ENCODE measurements at places on chromosomes 2 and 18.
A peak's percentile ranks its signal among the peaks of the same experiment; 100 is the strongest.

- no peak for DNase-seq
These were observed 358.7 kb downstream of the LPIN1 start for GRCh38 chr2:12105180-12105579.

DNA sequence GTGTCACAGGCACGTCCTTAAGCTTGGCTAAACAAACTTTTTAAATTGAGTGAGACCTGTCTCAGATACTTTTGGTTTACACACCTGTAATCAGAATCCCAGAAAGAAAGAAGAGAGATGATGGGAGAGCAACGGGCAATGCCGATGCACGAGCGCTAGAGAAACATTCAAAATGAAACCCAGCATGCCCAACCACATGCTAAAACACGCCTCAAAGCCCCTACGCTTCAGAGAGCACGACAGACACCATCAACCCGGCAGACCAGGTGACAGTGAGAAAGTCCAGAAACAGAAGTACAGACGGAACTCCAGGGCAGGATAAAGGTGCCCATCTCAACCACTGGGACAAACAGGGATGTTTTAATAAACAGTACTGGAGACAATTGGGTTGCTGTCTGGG lies 85.5 kb downstream of the HDAC4 start:
- DNase-seq = no peak

DNA sequence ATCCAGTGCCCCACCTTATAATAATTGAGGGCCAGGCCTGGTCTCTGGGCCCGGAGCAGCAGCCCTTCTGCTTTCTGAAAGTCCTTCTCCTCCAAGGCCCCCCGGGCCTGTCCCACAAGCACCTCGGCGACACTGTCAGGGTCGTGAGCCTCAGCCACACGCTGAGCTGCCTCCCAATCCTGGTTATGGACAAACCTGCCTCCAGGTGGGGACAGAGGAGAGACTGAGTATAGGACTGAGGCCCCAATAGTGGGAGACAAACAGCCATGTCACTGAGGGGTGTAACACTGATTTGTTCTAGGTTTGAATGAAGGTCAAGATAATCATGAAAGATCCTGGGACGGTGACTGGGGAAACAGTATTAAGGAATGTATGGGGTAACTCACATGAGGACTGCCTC lies 11.8 kb downstream of the KRTCAP3 start:
- no peak for DNase-seq

DNA sequence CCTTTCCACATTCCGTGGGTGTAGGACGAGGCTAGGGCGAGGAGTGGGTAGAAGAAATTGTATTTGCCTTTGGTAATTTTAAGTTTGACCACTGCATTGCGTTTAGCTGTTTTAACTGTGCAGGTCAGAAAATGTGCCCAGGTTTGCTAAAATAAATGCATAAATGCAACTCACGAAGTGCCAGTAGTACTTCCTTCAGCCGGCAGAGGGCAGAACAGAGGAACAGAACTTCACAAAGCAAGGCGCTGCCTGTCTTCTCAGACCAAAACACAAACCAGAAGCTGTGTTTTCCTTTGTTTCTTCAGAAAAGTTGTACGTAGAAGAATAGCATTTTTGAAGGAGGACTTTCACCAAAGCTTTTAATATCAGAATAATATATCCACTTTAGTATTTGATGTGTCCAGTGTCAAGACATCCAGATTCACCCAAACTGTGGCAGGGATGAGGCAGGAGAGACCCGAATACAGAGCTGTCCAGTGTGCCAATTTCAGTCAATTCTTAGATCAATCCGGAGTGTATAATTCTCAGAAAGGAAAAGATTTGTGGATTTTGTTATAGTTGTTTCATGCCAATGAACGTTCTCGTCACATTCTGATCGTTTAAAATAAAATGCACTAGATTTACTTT lies 348.6 kb downstream of the DLGAP1 start:
- DNase-seq = peak; percentile 43

GRCh38 chr18:78782951-78783563 lies 196.6 kb upstream of the SALL3 start:
- DNase-seq = no peak

- DNase-seq = no peak
These were observed 128.6 kb downstream of the TGIF1 start for GRCh38 chr18:3578621-3579020.

GRCh38 chr2:145431181-145431951 lies 911.4 kb upstream of the ZEB2 start:
- DNase-seq = no peak

DNA sequence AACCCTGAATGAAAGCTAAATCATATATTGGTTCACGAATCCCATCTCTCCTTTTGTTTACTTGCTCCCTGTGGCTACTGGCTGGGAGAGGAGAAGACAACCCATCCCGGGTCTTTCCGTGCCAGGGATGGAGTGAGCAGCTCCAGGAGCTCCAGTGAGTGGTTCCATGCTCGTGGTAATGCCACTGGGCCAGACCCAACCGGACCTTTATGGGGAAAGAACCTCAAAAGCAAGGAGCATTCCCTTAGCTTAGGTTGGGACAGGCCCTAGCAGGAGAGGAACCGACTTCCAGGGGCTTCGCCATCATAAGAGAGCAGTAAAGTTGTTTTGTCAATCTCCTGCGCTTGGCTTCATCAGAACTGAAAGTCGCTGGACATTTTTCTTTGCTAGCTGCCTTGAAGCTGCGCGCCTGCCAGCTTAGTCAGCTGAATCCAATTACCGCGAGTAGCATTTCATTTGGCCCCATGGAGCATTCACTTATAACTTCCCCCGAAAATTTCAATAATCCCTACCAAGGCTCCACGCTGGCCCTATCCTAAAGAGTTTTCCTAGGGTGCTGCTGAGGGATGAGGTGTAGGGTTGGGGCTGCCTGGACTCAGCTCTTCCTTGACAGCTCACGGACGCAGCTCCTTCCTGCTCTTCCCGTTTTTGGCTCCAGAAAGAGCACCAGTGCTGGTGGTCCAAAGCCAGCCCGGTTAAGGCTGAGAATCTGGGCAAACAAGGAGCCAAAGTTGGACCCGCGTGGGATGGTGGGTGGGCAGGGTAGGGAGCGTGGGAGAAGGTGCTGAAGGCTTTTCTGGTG lies 4.9 kb downstream of the HOXD3 start:
- peak; percentile 12 for DNase-seq

DNA sequence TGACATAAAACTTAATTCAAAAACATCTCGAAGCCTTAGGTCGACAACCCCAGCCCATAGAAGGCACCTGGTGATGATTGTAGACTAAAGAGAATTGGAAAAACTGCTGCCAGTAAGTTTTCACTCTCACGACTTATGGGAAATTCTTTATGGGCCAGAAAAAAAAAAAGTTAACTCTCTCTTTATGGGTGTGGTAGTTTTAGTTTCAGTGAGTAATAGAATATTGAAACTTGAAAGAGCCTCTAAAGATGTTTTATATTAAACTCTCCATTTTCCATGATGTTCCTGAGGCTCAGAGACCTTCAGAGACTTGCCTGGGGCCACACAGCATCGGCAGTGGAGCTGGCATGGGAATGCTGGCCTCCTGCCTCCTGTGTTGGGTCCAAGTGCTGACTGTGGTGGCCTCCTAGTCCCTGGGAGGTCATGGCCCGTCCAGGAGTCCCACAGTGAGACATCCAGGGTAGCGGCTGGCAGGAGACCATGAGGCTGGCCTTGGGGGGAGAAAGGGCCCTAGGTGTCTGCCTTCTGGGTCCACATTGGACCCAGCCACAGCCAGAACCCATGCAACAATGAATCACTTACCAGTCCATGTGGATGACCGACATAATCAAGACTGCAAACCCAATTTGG lies 158.9 kb downstream of the SEPTIN10 start:
- DNase-seq = no peak

- no peak for DNase-seq
These were observed 6.5 kb downstream of the SCN3A start for GRCh38 chr2:165197346-165197745.

DNA sequence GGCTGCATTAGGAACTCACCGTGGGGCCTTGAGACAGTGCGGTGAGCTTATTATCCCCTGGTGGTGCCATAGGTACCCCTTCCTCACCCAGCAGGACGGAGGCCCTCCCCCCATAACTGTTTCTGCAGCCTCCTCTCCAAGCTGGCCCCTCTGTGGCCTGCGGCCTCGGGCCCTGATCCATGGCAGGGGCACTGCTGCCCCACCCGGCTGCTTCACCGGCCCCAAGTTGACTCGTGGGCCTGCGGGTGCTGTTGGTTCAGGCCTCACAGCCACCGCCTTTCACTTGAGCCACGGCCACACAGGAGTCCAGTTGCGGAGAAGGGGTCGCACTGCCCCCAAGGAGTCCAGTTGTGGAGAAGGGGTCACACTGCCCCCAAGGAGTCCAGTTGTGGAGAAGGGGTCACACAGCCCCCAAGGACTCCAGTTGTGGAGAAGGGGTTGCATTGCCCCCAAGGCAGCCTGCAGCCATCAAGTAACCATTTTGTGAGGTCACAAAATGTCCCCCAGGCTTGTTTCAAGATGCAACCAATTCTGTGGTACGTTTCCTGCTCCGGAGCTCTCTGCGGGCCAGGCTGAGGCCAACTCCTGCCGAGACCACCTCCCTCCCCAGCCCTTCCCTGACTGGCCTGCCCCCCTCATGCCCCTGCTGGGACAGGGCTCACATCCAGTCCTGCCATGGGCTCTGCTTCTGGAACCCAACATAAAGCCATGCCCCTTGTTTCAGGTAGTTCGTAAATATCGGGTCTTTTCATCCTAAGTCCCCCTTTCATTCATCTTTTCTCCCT lies 4.6 kb downstream of the LRRFIP1 start:
- no peak for DNase-seq

- DNase-seq = no peak
These were observed 250 bp downstream of the ACTR1B start for GRCh38 chr2:97663626-97663961.

DNA sequence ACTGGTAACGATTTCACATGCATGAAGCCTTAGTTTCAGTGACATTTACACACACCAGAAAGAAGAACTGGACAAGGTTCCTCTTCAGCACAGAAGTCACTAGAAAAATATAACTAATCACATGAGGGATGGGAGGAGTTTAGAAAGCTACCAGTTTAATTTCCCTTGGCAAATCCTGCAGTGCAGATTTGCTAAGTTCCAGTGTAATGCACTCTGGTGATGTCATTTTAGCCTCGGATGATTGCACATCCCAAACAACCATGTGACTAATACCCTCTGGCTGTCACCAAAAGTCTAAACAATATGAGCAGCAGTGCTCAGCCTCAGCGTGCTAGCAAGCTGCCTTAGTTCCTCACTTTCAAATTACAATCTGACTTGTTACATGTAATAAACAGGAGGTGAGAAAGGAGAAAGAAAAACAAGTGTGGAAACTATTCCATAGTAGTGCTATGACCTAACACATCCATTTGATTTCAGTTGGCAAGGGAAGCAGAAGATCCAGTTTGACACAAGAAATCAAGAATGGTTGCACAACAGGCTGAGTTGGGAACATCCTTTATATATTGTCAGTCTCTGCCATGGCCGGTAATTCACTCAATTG lies 35.3 kb upstream of the PPP1CB start:
- peak; percentile 96 for DNase-seq

DNA sequence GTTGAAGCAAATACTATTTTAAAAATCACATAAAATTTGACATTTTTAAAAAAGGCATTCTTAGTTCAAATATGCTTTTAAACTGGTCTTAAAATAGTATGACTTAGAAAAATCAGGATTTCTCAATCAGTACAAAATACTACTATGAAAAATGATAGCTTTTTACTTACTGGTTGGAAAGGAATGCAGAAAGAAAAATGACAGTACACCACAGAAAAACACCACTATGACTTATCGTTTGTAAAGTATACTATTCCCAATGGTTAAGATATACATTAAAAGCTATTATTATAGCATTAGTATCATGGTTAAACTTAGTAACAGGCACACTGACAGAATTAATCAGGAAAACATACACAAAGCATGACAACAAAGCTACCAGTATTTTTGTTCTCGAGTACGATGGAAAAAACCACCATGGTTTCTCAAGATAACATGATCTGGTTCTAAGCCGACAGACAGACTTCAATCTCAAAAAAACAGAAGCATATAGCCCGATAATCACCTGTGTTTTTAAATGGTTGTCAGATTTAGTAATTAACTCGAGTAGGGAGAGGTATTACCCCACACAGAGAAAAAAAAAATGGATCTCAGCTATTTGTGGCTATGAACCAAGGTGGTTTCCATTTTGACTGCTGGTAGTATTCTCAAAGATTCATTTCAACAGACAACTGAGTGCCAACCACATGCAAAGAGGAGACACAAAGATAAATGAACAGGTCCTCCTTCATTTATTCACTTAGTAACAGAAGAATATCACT lies 39.1 kb downstream of the CUL3 start:
- DNase-seq = peak; percentile 76

DNA sequence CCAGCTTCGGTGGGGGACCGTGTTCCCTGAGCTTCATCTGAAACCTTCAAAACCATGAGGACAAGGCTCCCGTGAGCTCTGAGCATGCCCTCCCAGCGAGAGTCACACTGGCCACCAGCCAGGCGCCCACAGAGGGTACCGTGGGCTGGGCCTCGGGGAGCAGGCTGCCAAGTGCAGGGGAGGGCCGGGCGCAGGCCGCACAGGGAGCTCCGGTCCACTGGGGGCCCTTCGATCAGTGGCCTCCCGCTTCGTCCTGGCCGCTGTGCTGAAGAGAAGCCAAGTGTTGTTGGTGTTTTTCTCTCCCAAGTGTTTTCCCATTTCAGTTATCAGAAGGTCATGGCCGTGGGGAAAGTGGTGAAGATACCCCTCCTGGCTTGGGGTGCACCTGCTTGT lies 144.4 kb downstream of the PTGR3 start:
- no peak for DNase-seq

GRCh38 chr18:62790871-62791772 lies 75.8 kb downstream of the PHLPP1 start:
- peak; percentile 75 for DNase-seq

- DNase-seq = no peak
These were observed 5.7 kb upstream of the CAPN14 start for GRCh38 chr2:31223026-31223425.

GRCh38 chr18:52537261-52537660 lies 197.3 kb downstream of the DCC start:
- no peak for DNase-seq

- DNase-seq = peak; percentile 51
These were observed 572 bp downstream of the RPS27A start for GRCh38 chr2:55232863-55233657.

DNA sequence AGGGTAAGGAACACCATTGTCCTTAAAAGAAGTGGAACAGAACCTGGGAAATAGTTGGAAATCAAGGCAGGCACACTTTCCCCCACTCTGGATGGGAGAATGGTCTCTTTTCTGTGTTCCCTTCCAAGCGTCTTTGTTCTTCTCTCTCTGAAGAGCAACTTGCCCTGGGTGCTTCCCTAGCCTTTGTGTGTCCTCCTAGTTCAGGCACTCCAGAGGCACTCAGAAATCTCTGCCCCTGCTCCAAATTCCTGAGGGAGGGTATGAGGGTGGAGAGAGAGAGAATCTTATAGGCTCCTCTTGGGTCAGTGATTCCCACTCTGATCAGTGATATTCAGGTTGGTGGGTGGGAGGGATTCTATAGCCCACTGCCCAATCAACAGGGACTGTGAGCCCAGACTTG lies 8.8 kb upstream of the SIX2 start:
- no peak for DNase-seq

GRCh38 chr2:150528861-150529801 lies 41.7 kb upstream of the RND3 start:
- DNase-seq = peak; percentile 94

GRCh38 chr2:153715218-153715850 lies 156.4 kb upstream of the GALNT13 start:
- no peak for DNase-seq
